ENCODE measurements at places on chromosomes 2 and 18.

GRCh38 chr2:71749671-71750101 lies 296.3 kb downstream of the DYSF start:
- DNase-seq, result no peak

- DNase-seq, result no peak
Observed at GRCh38 chr2:75356865-75357264, 157.5 kb upstream of the TACR1 start.

DNA sequence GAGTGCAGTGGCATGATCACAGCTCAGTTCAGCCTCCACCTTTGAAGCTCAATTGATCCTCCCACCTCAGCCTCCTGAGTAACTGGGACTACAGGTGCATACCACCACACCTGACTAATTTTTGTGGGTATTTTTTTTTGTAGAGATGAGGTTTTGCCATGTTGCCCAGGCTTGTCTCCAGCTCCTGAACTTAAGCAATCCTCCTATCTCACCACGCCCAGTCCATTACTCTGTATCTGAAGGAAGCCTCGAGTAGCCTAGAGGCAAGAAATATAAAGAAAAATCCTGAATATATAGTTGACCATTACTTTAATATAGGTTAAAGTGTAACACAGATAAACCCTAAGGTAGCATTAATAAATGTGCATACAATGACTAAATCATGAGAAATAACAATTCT lies 686.8 kb upstream of the PIK3C3 start:
- DNase-seq, result no peak

DNA sequence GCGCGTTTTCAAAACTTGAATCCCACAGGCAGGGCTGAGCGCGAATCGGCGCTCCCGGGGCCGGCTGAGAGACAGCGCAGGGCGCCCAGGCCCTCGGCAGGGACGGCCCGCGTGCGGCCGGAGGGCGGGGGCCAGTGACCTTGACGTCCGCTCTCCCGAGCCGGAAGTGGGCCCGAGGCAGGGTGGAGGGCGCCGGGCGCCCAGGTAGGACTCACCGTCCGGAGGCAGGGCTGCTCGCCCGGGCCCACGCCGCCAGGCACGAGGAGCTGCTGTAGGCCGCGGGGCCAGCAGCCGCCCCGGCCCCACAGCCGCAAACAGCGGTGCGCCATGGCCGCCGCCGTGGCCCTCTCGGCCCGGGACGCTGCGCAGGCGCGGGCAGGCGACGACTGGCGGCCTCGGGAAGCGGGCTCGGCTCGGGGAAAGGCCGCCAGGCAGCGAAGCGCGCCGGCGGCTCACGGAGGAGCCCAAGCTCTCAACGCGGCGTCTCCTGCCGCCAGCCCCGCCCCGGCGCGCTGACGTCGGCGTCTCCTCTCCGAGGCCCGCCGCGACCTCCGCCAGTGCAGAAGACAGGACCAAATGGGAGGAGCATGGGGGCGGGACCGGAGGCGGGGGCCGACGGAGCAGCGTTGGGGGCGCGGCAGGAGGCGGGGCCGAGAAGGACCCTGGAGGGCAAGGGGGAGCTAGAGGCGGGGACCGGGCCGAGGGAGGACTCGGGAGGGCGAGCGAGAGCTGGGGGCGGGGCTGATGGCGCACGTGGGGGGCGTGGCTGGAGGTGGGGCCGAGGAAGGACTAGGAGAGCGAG lies at the start of gene AFG3L2:
Gene AFG3L2, minus strand, starts transcription at position 474 of the 802 bp plus-strand sequence. Its CDS starts 145 bp downstream, at position 329.
- peak; percentile 93 for DNase-seq

DNA sequence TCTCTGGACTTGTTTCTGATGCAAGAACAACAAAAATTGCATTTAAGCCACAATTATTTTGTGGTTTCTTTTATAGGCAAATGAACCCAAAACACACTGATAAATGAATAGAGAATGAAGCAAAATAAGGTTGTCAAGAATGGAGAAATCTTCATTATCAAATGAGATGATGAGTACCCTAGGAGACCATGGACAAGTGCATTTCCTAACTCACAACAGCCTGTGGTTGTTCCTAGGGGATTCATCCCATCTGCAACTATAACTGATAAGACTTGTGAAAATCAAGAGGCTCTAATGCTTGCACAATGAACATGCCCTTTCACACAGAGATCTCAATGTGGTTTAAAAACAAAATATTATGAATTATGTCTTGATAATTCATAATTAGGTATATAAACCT lies 159.9 kb downstream of the PDE1A start:
- no peak for DNase-seq

DNA sequence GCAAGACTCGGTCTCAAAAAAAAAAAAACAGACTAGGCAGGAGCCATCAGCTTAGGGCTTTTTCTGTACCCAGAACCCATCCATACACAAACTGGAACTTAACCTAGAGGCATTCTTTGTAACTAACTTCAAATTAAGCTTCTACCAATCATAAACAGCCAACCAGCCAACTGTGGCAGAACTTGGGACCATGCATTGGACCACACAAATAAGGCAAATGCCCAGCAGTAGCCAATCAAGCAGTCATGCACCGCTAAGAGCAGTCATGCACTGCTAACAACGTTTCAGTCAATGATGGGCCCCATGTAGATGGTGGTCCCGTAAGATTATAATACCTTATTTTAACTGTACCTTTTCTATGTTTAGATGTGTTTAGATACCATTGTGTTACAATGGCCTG lies 22.7 kb downstream of the TUBB6 start:
- DNase-seq, result no peak

DNA sequence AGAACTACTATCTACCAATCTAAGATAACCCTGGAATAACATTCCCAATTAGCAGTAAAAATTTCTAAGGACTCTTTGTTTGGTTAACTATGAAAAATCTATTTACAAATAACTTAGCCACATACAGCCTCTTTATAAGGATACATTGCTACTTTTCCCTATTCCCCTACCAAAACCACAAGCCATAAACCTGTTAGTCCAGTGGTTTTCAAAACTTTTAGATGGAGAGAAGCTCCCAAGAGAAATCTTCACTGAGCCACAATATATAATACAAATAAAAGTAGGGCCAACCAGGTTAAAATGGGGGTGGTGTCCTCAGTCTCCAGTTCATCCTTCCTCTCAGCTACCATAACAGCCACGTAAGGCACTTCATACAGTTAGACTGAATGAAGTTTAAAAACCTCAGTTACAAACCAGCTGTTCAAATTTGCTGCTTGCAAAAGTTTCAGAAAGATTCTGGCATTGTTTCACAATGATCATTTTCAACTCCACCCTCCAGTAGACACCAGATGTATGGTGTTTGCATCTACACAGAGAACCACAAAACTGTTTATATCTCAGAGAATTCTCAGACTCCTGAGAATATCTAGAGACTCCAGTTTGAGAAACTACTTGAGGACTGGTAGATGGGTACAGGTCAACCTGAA lies 26.0 kb downstream of the SOS1 start:
- DNase-seq, result no peak

- no peak for DNase-seq
Observed at GRCh38 chr18:59061914-59062642, 77.6 kb upstream of the SEC11C start.

DNA sequence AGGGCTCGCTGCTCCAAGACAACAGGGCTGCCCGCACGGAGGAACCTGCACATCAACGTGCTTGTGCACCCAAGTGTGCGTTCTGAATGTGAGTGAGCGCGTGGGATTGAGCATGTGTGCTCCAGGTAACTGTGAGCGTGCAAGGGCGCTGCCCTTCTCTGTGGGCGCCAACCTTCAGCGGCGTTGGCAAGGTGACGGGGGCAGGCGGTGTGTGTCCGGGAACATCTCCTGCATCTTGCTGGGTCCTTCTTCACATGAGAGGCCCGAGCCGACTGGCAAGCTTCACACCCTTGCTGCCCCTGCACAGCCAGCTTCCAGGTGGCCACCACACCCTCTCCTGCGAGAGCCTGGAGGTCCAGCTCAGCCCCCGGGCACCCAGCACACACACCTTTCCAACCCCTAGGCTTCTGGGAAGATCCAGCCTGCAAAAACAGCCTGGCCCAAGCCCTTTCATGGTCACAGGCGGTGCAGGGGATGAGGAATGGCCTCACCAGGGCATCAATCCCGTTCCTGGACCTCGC lies 220.9 kb downstream of the HDAC4 start:
- DNase-seq, result no peak

- peak; percentile 12 for DNase-seq
Observed at GRCh38 chr2:230230087-230230486, 4.6 kb downstream of the SP140 start.

DNA sequence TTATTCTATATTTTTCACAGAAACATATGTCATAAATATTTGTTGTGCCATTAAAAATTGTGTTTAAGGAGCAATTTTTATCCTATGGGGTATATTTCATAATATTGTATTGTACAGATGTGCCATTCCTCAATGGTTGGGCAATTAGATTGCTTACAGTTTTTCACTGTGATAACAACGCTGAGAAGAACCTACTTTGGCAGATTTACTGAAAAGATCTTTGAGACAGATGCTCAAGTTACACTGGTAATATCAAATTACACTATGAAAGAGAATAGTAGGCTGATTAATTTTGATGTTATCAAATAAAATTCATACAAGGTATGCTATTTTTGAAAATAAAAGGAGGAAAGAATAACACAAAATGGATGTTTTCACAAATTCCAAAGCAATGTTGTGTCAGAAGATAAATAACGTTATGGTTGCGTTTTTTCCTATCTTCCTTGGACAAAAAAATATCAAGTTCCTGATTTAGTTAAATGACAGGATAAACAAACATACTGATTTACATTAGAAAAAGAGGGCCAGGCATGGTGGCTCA lies 335.1 kb upstream of the ZNF521 start:
- DNase-seq, result peak; percentile 34

GRCh38 chr2:212173756-212174510 lies 364.7 kb downstream of the ERBB4 start:
- no peak for DNase-seq

- DNase-seq, result no peak
Observed at GRCh38 chr2:205747829-205748386, 65.6 kb downstream of the NRP2 start.

DNA sequence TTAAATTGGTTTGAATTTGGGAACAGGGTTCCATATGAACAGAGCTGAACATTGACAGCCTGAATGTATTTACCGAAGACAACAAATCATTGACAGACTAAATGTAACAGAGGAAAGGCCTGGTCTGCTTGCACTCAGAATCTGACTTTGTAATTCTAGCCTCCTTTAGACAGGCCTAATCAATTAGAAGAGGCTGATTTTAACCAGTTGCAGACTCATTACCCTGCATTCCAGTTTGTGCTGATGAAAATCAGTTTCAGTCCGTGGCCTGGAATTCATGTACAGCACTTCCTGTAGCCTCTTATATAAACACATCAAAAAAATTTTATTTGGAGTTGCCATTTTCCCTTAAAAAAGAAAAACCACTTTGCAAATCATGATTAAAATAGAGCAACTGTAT lies 93.1 kb upstream of the ZFP36L2 start:
- DNase-seq, result no peak

- no peak for DNase-seq
Observed at GRCh38 chr2:24565537-24565936, 74.5 kb downstream of the NCOA1 start.

DNA sequence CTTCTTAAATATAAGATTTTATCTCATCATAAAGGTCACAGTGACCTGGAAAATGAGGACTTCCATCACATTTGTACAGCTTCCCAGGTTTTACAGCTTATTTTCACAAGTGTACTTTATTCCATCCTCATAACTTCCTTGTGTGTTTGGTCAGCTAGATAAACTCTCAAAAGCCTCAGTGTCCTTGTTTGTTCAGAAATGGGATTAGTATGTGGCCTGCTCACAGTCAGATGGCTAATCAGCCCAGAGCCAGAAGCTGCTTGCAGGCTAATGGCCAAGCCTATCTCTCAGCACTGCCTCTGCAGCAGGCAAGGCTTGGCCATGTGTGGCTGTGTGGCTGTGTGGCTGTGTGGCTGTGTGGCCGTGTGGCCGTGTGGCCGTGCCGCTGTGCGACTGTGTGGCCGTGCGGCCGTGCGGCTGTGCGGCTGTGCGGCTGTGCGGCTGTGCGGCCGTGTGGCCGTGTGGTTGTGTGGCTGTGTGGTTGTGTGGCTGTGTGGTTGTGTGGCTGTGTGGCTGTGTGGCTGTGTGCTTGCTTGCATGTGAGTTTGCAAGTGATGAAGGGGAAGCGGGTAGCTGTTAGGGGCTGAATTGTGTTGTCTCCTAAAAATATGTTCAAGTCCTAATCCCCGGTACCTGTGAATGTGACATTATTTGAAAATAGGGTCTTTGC lies 233.0 kb upstream of the TNP1 start:
- no peak for DNase-seq

DNA sequence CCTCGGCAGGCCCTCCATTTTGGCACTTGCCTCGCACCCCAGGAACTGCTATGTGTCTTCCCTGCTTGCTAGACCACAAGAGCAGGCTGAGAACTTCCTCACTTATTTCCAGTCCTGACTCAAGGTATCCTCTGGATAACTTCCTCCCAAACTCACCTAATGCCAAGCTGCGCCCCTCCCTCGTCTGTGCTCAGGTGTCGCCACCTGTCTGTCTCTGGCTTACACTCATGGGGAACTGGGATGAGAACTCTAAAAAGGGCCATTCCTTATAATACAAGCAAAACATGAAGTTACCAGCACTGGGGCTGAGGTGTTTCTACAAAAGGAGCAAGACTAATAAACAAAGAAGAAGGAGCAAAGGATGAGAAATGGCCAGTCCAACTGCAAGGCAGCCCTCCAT lies 191.5 kb upstream of the RMP24 start:
- no peak for DNase-seq

DNA sequence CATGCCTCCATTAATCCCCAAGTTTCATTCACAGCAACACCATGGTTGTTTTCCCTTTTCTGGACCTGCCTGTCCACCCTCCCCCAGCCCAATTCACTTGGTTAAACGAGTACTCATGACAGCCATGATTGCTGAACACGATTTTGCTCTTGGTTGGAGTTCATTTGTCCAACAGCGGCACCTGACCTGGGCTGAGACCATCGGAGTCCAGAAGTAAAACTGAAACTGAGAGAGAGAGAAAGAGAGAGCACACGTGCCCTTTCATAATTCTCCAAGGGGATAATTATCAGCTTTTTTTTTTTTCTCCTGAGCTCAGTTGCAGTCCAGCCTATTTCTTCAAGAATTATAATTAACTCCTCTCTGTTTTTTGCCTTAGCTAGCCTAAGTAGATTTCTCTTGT lies 13.7 kb upstream of the KIF5C start:
- DNase-seq, result no peak

DNA sequence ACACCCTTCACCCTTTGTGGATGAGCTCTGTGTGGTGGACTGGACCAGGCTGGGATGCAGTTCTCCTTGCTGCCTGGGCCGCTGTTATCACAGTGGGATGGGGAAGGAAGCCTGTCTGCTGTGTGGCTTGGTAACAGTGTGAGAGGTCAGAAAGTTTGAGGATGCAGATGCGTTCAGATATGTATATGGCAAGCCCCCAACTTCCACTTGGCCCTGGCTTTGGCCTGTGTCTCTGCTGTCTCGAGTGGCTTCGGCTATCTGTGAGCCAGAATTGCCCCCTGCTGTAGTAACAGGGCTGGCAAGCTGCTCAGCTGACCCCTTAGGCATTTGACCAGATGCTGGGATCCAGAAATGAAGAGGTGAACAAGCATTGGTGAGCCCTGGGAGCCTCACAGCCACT lies 106.8 kb downstream of the WDSUB1 start:
- no peak for DNase-seq
